ENCODE measurements at places on chromosomes 13 and 19.

GRCh38 chr13:102700088-102701031, 5.5 kb upstream of the METTL21C start:
- DNase-seq = no peak

DNA sequence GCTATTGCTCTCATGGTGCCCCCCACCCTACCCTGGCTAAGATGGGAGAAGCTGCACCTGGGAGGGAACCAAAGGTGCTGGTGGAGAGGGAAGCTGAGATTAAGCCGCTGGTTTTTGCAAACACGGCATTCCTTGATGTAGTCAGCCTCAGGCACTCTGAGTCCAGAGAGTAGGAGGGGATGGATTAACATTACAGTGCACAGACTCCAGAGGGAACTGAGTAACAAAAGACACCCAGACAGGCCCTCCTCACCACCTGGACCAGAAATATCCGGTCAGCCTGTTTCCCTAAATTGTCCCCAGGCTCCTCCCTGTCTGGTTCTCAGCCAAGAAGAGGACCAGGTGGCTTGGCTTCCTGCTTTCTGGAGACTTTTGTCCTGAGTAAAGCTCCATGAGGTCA, 28.9 kb upstream of the PABPC3 start:
- DNase-seq = peak; percentile 23

- DNase-seq = peak; percentile 100
These were observed 8.6 kb downstream of the C19orf81 start for GRCh38 chr19:50657712-50658440.

- DNase-seq = no peak
These were observed 6.9 kb downstream of the KCTD12 start for GRCh38 chr13:76879203-76879882.

DNA sequence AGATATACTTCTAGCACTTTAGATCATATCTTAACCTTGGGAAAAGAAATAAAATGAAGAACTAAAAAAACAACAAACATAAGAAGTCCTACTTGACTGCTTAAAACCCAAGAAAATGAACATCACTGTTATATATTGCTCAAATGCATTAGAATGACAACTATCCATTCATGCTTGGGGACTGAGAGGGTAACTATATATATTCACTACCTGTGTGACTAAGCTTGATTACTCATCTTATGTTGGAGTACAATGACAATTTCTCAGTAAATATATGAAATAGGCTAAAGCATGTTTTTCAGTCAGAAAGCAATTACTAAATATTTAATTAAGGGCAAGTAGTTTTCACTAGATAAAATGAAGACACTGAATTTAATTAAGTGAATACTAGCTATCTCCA, 40.1 kb downstream of the ZC3H13 start:
- no peak for DNase-seq

- DNase-seq = peak; percentile 16
These were observed 321.6 kb downstream of the NDFIP2 start for GRCh38 chr13:79802389-79803085.

DNA sequence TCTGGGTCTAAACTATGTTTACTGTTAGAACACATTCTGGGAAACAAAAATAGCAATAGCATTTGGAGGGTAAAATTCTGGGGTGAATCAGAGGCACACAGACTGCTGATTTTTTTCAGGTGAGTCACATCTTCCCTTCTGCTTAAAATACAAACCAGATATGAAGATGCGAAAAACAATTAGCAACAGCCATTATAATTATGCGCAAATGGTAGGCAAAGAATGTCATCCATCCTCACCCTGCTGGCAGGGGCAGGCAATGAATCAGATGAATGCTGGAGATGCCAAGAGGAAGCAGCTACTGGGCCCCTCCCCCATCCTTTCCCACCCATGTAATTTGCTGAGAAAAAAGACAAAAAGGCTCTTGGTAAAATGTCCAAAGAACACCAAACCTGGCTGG, 282.9 kb downstream of the KLF5 start:
- no peak for DNase-seq

DNA sequence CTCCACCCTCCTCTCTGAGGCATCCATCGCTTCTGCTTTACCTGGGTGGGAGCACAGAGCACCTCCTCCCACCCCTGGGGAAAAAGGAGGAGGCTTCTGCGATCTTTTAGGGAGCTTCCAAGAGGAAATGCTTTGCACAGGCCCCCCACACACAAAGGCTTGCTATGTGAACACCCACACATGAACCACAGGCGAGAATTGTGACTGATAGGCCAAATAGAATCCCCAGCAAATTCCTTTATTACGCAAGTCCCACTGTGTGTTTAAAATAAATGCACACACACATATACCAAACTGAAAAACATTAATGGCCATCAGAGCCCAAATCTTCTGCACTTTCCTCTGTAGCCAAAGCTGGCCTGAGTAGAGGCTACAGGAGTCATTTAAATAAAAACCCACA, 50.6 kb downstream of the HSPH1 start:
- DNase-seq = no peak

DNA sequence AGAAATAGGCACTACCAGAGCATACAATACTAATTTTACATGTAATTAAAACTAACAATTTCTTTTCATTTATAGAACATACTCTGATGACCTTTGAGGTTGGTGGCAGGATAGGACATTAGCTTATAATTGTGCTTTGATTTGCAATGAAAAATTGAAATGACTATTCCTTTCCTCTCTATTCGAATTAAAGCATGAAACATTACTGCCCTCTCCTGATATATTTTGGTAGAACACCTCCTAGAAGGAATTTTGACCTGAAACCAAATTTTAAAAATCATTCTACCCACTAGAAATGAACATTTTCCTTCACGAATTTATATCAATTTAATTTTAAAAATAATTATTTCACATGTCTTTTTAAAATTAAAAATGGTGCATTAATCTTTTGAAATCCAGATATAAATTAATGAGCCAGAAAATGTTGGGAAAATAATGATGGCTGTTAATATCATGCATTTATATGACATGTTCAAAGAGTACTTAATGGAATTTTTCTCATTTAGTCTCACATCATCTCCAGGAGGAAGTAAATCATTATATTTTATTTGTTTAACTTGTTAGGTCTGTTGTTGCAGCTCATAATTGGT, 556.3 kb upstream of the ARGLU1 start:
- no peak for DNase-seq

DNA sequence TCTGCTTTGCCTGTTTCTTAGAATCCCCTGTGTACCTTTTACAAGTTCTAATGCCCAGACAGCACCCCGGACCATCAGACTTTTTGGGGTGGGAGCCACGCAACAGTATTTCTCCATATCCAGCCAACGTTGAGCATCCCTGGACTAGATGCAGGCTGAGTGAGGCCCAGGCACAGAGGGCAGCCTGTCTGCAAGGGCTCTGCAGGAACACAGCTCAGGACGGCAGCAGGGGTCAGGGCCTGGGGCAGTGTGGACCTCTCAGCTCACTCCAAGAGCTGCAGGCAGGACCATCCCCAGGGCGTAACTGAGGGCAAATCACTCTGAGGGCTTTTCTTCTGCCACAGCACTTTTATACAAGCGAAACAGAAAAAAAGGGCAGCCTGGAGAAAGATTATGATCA, 95.8 kb downstream of the DNAJC15 start:
- no peak for DNase-seq
